ENCODE measurements at places on chromosomes 11 and 22.

DNA sequence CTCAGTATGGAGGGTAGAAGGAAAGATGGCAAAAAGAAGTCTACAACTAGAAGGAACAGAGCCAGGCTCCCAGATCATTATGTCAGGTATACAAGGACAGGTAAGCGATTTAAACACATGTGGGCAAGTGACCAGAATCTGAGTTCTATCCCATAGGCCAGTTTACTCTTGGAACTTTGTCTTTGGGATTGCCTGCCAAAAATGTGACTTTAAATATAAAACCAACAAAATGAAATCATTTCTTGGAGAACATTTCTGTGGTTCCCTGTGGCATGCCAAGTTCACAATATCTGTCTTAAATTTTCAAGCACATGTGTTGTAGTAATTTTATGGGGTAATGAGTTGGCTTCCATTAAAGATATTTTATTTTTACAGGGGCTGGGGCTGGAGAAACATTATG, 141.0 kb downstream of the SLC17A6 start:
- DNase-seq: no peak

DNA sequence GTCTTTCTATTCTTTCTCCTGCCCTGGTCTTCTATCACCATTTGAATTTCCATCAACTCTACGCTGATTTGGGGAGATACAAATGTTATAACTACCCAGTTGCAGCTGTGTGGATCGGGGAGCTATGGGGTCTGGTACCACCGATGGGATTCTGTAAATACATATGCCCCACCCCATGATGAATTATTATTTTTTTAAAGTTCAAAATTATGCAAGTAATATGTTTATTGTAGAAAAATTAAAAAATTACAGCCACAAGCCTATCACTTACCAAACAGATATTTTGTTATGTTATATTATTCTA, 52.4 kb upstream of the CLMP start:
- DNase-seq: no peak

DNA sequence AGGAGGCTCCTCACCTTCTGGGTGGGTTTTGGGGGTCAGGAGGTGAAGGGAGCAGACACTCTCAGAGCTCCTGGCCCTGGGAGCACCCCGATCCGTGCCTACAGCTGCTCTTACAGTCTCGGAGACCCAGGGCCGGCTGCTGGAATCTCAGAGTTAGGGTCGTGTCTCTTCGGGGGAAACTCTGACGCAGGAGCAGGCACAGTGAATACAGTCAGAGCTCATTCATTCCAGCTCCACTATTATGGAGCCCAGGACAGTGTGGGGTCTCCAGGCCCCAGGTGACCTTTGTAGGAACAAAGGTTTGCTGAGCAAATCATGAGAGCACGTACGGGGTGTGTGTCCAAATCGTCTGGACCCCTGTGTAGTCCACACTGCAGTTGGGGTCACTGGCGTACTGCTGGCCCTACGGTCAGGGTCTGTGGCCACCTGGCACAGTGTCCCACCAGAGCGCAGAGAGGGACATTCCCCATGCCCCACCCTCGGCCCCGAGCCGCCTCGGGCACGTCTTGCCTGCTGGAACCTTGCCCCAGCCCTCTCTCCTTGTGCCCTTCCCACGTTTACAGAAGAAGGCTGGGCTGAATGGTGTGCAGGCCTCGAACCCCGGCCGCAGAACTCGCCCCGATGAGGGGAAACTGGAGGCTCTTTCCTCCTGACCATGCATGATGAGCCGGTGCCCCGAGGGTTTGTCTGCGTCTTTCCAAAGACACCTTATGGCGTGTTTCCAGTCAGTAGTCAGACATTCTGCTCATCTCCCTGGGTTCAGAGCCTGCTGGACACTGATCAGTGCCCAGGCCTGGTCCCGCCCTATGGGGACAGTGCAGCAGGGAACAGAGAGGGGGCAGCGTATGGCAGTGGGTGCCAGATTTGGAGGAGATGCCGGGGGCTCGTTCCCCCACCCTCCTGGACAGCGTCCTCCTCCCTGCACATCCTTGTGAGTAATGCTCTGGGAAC, 1166.6 kb downstream of the BRD1 start:
- no peak for DNase-seq

DNA sequence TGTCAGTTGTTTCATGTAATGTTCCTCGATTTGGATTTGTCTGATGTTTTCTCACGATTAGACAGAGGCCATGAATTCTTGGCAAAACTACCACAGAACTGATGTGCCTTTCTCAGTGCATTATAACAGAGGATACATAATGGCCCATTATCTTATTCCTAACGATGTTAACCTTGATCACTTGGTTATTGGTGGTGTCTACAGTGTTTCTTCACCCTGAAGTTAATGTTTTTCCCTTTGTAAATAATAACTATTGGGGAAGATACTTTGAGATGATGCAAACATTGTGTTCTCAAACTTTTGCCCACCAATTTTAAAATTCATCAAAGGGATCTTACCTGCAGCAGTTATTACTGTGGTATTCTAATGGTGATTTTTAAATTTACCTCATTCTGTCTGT, 13.1 kb downstream of the RAB6A start:
- no peak for DNase-seq

DNA sequence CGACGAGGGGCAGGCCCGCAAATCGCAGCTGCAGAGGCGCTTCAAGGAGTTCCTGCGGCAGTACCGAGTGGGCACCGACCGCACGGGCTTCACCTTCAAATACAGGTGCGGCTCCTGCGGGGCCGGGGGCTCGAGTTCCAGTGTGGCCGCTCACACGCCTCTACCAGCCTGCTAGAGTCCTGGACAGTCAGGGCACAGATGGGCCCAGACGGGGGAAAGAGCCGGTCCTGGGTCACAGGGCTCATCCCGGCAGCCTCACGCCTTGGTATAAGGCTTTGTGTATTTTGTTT, 506 bp downstream of the MCM5 start:
- no peak for DNase-seq

GRCh38 chr11:118229274-118229847, 4.5 kb upstream of the JAML start:
- no peak for DNase-seq

- DNase-seq: no peak
These were observed 44.7 kb upstream of the CXCR5 start for GRCh38 chr11:118838905-118839553.

GRCh38 chr11:11422411-11423128, 69.5 kb upstream of the CSNK2A3 start:
- no peak for DNase-seq

GRCh38 chr22:17388235-17388634, 19.0 kb downstream of the CECR2 start:
- no peak for DNase-seq

DNA sequence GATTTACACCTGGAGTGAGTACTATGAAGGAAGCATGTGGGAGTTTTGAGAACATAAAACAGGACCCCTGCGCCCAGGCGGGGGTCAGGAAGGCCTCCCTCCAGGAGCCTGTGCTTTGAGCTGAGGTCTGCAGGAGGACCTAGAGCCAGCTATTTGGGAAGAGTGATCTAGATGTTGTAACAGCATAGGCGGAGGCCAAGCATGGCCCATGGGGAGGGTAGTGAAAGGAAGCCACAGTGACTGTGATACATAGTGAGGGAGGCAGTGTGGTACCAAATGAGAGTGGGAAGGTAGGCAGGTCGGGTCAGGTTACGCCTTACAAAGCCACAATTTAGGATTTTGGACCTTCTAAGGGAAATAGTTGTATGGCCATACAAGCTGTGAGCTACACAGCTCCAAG, 147.5 kb downstream of the PARVA start:
- no peak for DNase-seq

DNA sequence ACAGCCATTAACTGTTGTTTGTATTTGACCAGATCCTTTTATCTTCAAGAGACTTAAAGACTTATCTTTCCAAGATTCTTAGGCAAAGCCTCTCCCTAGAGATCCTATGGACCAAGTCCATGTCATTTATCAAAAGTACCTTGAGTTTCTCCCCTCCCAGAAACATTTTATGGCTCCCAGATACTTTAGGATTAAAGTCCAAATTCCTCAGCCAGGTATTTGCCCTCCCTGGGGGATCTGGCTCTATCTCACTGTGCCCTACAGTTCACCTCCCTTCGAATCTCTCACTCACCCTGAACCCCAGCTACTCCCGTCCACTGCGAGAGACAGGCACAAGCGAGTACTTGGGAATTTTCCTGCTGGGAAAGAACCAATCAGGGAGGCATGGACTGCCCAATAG, 11.9 kb downstream of the MS4A8 start:
- DNase-seq: no peak

DNA sequence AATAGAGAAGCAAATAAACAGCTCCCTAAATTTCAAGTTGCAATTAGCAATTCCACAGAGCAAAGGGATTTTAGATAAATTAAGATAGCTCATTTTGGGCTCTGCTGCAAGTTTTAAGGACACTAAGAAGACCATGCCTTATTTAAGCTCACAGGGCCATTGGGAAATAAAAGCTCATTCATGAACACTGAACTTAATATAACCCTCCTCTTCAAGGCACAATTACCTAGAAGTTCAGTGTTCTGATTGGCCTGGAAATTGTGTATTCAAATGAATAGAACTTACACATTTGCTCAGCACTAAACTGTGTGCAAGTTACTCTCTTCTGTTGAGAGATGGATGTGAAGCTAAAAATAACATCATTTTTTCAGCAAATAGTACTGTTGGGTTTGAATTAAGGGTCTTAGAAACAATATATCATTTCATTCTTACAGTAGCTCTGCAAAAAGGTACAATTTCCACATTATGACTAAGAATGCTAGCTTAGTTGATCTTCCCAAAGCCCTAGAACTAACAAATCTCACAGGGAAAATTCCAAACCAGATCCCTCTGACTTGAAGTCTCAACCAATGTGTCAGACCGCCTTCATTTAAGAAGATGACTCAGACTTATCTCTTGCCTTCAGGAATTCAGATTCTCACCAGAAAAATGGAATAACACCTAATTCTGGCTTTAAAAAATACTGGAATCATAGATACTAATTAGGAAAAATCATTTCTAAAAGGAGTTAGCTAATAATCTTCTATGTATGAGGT, 87.4 kb upstream of the LRRC55 start:
- no peak for DNase-seq

GRCh38 chr11:123302751-123303195, 107.7 kb upstream of the CLMP start:
- DNase-seq: no peak

DNA sequence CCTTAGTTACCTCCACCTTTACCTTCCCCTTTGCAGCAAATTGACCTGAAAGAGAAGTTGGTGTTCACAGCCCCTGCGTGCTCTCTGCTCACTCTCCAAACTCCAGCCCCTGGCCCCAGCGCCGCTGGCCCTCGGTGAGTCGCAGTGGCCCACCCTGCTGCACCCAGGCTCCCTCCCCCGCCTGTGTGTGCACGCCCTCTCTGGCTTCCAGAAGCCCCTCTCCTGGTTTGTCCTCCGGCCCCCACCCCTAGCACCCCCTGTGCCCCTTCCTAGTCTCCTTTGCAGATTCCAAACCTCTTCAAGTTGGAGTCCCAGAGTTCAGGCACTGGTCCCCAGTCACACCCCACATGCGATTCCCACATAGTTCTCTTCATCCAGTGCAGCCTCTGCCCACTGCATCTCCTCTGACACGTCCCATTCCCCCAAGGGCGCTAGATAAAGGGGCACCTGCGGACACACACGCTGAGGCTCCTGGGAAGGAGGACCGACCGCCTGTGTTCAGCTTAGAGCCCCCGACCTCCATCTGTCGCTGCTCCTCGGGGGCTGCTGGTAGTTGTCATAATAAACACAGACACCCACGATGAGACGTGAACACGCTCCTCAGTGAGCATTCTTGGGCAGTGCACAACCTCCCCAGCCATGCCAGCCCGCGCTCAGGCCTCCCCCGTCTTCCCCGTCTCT, 1.5 kb upstream of the PHRF1 start:
- no peak for DNase-seq

DNA sequence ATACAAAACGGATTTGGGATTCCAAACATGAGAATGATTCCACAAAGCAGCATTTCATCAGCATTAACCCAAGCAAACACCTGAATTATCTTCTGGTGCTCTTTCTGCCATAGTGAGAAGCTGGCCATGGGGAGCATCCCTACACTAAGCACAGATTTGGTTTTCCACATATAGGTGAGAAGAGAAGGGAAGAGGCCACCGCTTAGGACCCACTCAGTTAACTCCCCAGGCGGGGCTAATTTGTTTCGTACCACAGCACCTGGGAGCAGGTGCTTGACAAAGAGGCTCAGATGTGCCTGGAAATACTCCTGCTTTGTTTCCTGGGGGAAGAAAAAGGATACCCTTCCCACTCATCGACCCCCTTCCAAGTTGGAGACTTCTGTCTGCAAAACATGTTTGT, 64.2 kb downstream of the RAB30 start:
- DNase-seq: no peak

- no peak for DNase-seq
These were observed 1.5 kb downstream of the IL17RA start for GRCh38 chr22:17086296-17086695.

DNA sequence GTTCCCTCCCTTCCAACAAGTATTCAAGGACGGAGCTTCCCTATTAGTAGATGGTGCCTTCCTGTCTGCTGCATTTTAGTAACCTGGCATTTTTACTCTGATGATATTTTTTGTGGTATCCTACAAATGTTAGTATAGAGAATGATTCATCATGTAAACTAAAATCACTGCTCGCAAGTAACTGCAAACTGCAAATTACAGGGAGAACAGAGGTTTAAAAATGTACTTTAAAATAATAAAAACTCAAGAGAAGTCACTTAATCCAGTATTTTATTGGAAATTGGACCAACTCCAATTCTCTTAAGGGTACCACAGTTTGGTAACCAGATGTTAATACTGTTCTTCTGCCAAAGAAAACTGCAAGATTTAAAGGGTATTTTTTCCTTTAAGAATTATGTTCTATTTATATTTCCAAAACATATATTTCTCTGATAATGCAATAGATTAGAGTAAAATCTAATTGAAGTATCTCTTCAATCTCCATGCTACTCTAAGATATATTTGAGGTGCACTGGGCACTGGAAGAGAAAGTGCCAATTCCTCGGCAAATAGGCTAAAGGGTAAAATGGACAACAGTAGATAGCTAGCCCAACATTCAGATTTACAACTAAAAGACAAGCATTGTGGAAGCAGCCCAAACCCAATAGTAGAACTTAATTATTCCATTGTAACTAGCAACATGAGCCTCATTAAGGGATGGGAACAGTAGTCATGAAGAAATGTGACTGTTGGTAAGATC, 298.0 kb downstream of the TTC28 start:
- no peak for DNase-seq

- DNase-seq: no peak
These were observed 592.4 kb downstream of the TBC1D22A start for GRCh38 chr22:47354668-47355387.

DNA sequence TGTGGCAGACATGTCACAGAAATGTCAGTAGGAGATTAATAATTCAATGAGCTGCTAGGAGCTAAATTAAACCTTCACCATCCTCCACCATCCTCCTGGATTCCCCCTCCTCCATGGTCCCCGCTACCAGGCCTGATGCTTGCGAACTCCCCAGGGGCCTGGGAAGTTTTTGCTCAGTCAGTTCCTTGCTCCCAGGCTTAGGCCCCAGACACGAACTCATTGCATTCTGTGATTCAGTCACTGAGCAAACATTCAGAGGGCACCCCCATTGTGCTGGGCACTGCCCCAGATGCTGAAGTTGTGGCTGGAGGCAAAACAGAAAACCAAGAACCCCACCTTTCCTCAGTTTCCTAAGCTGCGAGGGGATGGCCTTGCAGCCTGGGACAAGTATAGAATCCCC, 14.3 kb downstream of the NPTXR start:
- no peak for DNase-seq

- DNase-seq: no peak
These were observed 11.0 kb upstream of the APOL6 start for GRCh38 chr22:35637254-35637653.

GRCh38 chr11:110095554-110095953, 2.4 kb downstream of the ZC3H12C start:
- no peak for DNase-seq
